ENCODE measurements at places on chromosomes 6 and 20. TPM values are rescaled to one million over a fixed set of nuclear protein-coding genes. Genes with fewer than 3 reads are reported as not detected.

ZNF311 gene
- total RNA-seq: 0.88 TPM

GNRH2 gene
- total RNA-seq: not detected

C6orf52 gene
- total RNA-seq: not detected

ZNF334 gene
- 5.0 TPM for total RNA-seq

SLC52A3 gene
- not detected for total RNA-seq

KIF13A gene
- total RNA-seq: 61.5 TPM

GRCh38 chr6:108904741-108905140, 56.5 kb downstream of the ARMC2 start:
- DNase-seq: no peak

DNA sequence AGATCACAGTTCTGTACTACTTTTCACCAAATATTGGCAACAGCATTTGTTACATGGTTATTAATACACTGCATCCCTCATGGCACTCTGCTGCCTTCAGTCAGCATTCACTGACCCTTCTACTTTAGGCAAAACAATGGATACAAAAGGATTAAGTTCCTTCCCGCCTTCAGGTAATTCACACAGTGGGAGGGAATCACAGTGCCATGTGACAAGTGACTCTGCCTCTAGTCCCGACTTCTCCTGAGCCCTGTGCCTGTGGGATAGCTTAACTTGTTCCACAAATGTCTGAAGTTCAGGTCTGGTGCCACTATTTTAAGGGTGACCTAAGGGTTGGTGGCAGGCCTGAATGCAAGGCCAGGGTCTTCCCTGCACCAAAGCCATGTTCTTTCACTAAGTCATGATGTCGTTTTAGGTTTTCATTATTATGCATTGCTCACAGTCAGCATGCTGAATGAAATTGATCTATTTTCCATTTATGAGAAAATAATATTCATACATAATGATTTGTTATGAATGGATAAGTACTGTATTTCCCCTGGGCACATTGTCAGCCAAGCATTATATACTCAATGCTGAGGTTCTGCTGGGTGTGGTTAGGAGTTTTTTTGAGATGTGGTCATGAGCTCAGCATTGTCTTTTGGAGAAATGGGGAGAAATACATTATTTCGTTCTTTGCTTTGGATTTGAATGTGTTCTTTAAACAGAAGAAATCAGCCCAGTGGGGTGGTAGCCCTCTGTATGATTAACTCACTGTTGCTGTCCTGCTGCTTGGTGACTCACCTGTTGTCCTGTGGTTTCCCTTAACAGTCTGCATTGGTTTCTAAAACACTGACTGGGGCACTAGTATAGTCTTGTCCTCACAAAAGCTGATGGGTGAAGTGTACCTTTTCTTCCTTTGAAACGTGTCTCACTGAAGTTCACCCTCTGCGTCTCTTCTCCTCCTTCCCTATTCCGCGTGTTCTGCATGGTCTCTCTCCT, 66.4 kb downstream of the AFDN start:
- peak; percentile 71 for DNase-seq

GRCh38 chr6:97674802-97675201, 391.8 kb upstream of the MMS22L start:
- no peak for DNase-seq

DNA sequence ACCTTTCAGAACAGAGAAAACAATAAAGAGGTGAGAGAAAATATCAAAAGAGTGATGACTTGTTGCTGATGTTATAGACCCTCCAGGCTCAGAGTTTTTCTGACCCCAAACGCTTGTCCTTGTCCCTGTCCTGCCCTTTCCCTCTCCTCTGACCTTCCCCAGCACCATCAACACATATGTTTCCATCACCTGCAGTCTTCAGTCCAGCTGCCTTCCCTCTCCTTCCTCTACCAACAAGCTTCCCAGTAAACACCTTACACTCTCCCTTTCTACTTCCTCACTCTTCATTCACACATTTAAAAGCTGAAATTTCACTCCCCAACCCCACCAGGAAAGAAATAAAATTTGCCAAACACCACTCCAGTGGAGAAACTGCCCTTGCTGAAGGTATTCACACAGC, 25.4 kb upstream of the AFDN start:
- no peak for DNase-seq

GRCh38 chr20:49408509-49409104, 73.9 kb downstream of the KCNB1 start:
- no peak for DNase-seq

- peak; percentile 69 for DNase-seq
Measured at GRCh38 chr20:3696745-3697587, 15.2 kb upstream of the ADAM33 start.

GRCh38 chr6:122063761-122064160, 335.7 kb upstream of the HSF2 start:
- no peak for DNase-seq

DNA sequence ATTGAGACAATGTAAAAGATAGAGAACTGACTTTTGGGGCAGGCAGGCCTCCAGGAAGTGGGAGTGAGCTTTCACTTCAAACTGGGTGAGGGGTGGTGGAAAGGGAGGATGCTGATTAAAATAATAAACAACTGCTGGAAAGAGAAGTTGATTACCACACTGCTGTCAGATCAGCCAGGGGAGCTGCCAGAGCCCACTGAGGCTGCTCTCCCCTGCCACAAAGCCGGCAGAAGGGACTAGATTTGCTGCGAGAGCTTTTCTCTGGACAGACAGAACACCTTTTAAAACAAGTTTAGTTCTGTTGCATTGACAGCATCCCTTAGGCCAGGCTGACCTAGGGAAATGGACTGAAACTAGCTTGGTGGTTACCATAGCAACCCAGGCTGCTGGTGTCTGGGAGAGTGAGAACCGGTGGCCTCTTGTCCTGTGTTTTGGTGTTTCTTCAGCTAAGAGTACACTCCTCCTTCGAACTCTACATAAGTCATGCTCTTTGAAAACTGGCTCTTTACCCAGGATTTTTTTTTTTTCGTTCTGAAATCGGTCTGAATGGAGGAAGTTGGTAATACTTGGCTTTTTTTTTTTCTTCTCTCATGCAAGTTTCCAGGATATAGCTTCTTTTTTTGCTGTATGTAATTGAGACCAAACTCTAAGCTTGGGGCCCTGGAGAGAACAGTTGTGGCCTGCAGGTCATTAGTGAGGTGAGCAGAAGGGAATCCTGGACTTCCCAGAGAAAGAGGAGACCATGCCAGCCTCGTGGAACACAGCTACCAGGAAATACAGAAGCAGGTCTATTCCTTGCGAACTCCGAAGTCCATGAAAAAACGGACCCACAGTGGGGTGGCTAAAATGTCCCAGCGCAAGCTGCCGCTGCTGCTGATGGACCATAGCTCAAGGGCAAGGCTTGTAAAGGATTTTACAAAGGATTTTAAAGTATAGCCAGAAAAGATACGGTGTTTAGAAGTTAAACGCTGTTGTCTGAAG, 374.4 kb downstream of the UTRN start:
- peak; percentile 14 for DNase-seq
